GM06990 (cell line): ENCODE measurements at places on chromosomes 11 and 22.

DNA sequence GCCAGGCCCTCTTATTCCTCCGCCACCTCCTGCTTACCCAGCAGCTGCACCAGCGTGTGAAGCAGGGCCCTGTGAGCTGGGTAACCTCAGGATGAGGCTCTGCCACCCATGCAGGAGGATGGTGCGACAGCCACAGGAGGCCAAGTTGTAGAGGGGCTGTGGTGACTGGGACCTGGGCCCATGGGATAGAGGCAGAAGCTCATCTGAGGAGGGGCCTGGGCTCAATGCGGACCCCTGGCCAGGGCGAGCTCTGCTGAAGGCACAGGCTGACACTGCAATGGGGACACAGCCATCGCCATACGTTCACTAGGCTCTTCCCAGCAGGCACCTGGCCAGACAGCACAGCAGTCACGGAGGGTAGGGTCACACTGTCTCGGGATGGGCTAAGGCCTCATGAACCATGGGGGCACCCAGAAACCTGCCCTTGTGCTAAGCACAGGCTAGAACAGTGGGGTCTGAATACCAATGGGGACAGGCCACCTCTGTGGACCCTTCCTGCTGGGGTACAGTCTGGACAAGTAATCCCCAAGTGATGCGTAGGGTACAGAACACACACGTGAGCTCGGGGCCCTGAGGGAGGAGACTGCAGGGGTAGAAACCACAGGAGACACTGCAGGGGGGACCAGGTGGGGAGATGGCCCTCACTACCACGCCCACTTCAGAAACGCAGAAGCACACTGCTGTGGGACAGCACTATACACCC lies 35.3 kb downstream of the GNB1L start:
- no peak for DNase-seq

- no peak for DNase-seq
Measured at GRCh38 chr11:13717331-13717730, 48.9 kb downstream of the FAR1 start.

DNA sequence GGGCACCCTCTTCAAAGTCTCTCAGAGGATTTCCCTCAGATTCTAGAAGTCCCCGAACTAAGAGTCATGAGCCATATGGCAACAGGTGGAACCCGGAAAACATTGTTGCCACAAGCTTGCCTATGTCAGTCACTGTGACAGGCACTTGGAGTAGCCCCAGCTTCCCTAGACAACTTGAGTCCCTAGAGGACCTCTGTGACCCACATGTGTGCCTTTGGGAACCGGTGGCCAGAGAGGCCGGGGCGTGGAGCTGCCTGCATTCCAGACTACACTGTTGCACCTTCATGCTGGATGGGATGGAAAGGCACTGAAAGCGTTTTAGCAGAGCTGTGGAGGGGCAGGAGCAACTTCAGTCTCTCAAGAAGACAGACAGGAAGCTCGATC lies 12.1 kb downstream of the SLC37A2 start:
- no peak for DNase-seq

GRCh38 chr11:62556108-62556874 lies 9.7 kb upstream of the AHNAK start:
- DNase-seq: peak; percentile 78

- peak; percentile 41 for DNase-seq
Measured at GRCh38 chr22:50169774-50170341, 673 bp upstream of the PANX2 start.

- DNase-seq: no peak
Measured at GRCh38 chr11:118339281-118339961, 3.1 kb downstream of the CD3D start.

GRCh38 chr22:21837248-21837979 lies 30.0 kb downstream of the MAPK1 start:
- no peak for DNase-seq

- DNase-seq: no peak
Measured at GRCh38 chr11:113447621-113448315, 27.4 kb downstream of the DRD2 start.

- DNase-seq: peak; percentile 35
Measured at GRCh38 chr22:30435674-30436126, 10.1 kb downstream of the MTFP1 start.

GRCh38 chr22:44555046-44555445 lies 57.0 kb upstream of the RTL6 start:
- no peak for DNase-seq

- no peak for DNase-seq
Measured at GRCh38 chr11:45289369-45289768, 3.2 kb upstream of the SYT13 start.

DNA sequence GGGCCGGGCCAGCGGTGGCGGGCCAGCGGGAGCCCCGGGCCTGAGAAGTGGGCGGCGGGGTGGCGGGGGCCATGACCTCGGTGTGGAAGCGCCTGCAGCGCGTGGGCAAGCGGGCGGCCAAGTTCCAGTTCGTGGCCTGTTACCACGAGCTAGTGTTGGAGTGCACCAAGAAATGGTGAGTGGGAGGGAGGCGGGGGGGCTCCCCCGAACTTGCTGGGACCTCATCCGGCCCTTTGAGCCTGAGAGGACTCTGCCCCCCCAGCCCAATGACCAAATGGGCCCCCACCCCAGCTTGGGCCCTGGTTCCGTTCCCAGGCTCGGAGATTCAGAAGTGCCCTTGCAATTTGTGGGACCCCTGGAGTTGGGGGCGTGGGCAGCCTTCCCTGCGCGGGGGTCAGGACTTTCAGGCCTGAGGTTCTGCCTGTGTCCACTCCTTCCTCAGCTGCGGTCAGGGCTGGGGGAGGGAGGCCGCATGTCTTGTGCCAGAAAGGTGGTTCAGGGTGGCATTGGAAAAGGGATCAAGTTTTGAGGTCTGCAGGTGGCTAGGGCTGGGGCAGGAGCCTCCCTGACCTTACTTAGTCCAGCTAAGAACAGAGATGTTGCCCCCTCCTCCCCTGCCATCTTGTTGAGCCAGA lies 496 bp downstream of the EHBP1L1 start:
- DNase-seq: no peak

DNA sequence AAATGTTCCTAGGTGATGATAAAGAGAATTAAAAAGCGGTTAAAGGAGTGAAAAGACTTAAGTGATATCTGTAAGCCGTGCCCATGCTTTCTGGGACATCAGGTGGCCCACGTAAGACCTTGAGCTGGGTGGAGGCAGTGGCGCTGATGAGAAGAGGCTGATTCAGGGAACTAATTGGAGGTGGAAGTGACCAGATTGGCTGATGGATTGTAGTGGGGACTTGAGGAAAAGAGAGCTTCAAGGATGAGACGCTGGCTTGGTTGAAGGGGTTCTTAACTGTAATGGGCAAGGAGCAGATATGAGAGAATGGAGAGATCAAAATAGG lies 69.1 kb upstream of the EP300 start:
- DNase-seq: no peak

GRCh38 chr11:115845872-115846271 lies 341.7 kb upstream of the CADM1 start:
- DNase-seq: no peak

GRCh38 chr22:36726007-36726380 lies 22.4 kb upstream of the CACNG2 start:
- no peak for DNase-seq

DNA sequence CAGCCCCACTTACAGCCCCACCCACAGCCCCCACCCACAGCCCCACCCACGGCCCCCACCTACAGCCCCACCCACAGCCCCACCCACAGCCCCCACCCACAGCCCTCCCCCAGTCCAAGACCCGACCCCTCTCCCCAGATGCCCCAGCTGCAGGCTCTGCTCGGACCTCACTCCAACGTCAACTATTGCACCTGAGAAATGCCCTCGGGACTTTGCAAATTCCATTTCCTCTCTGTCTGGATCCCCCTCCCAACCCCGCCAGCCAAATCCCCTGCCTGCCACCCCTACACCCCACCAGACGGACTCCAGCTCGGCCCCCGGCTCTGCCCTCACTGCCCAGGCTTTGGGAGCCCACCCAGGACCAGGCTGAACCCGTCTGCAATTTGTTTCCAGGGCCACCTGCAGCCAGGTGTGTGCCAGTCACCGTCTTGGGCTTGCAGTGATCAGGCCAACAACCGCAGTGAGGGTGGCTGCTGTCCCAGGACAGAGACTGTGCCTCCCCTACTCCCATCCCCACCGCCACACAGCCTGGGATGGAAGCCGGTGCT lies 662.8 kb downstream of the BRD1 start:
- no peak for DNase-seq

GRCh38 chr22:40156001-40156516 lies 21.7 kb upstream of the TNRC6B start:
- DNase-seq: no peak

GRCh38 chr11:116590844-116591570 lies 181.8 kb downstream of the BUD13 start:
- DNase-seq: no peak

GRCh38 chr11:119320776-119321524 lies 4.0 kb upstream of the MCAM start:
- peak; percentile 90 for DNase-seq

GRCh38 chr11:69541001-69541285 lies 59.5 kb downstream of the LINC01488 start:
- no peak for DNase-seq

GRCh38 chr11:4102711-4103110 lies 8.1 kb downstream of the RRM1 start:
- no peak for DNase-seq

GRCh38 chr11:19251577-19251976 lies 10.8 kb upstream of the E2F8 start:
- no peak for DNase-seq

DNA sequence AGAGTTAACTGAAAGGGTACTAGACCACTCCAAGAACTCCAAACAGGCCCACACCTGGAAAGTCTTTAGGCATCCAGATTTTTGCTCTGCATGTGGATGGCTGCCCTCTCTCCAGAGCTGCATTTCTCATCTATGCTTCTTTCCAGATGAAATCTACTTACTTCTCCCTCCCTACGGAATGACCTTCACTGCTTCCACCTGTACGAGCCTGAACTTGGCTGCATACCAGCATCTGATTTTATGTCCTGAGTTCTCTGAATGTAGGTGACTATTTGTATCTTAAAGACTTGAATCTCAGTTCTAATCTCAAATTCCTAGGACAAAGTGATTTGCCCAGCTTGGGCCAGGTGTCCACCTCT lies 13.3 kb downstream of the CELF1 start:
- no peak for DNase-seq

DNA sequence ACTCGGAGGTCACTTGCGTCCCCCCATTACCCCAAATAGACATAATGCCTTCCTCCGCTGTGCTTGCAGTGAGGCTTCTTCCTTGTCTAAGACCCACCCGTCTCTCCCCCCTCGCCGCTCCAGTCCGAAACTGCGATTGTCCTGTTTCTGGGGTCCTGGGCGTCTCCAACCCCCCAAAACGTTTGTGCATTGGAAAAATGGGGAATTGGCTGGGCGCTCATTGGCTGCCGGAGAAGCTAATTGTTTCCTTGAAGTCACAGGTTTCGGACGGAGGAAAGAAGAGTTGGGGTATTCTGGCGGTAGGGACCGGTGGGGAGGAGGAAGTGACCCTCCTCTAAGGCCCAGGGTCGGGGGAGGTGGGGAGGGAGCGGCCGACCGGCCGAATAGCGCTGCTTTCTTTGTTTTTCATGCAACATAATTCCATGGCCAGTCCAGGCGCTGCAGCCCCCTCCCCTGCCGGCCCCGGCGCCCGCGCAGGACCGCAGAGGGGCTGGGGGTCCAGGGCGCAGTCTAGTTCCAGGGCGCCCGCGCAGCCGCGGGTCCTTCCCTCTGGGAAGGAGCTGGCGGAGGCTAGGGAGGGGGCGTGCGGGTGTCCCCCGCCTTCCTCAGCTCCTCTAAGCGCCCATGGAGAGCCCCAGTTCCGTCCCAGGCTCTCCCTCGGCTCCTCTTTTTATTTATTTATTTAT lies 12.7 kb upstream of the CPT1A start:
- DNase-seq: no peak

DNA sequence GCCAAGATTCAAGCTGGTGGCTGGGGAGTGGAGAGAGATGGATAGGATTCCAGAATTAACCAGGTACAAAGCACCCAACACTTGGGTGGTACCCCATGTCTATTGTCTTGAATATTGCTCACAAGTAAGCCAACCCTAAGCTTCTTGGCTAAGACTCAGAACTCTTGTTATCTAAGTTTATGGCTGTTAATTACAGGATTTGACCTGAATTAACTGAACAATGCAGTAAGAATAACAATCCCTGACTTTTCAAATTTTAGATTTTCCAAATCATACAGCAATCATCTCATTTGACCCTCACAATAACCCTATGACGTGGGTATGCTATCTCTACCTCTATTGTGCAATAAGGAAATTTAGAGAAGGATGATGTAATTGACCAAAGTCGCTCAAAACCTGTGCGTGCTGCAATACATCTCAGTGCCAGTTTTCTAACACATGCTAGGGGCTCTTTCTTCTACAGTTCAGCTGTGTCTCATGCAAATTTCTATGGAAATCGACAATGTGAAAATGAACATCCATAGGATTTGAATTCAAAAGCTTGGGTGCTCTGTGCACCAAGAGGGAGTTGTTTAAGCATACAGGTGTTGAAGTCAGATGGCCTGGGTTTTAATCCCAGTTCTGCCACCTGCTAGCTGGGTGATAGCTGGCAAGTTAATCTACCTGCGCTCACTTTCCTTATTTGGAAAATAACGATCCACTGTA lies 40.1 kb upstream of the APLNR start:
- DNase-seq: no peak

DNA sequence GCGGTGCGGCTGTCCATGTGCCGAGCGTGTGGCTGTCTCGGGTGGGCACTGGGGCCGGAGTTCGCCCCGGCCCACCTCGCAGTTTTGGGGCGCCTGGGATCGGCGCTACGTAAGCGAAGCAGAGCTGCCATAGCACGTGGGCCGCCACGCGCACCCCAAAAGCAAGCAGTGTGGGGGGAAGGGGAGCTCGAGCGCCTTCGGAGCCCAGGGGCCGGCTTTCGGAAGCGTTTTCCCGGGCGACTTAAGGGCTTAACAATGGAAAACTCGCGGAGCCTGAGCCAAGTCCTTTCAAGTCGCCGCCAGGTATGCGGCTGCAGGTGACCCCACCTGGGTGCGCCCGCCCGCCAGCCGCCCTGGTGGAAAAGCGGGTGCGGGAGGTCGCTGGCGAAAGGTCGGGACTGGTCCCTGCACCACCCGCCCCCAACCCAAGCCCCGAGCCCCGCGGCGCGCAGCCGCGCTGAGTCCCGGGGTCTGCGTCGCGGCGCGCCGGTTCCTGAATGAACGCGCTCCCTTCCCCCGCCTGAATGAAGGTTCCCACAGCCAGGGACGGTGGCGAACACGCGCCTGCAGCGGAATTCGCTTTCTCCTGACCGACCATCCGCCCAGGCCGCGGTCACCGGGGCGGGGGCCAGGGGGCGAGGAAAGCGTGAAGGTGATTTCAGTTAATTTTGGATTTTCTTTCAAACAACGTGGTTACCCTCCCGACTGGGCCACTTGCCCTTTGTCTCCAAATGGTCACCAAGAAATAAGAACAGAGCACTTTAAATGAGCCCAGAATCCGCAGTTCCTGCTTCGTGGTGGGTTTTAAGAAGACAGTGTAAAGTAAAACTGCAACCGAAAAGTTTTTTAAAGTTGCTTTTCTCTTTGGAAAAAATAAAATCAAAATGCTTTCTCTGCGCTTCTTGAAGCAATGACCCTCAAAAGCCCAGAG lies 2.8 kb upstream of the CCND1 start:
- DNase-seq: no peak

- no peak for DNase-seq
Measured at GRCh38 chr22:19663286-19663815, 51.0 kb upstream of the SEPTIN5 start.
